Uterus (tissue), 4 donors: ENCODE measurements at places on chromosomes 6 and 20.
A peak's percentile ranks its signal among the peaks of the same experiment; 100 is the strongest.

GRCh38 chr6:157535340-157536222 is 154.6 kb downstream of the ZDHHC14 start:
- H3K4me1 ChIP-seq = no peaks in the 10 kb centered on the region
- no peaks in the 10 kb centered on the region for H3K36me3 ChIP-seq
- no peaks in the 10 kb centered on the region for H3K27me3 ChIP-seq
- no peak overlapping the region for H3K4me3 ChIP-seq

DNA sequence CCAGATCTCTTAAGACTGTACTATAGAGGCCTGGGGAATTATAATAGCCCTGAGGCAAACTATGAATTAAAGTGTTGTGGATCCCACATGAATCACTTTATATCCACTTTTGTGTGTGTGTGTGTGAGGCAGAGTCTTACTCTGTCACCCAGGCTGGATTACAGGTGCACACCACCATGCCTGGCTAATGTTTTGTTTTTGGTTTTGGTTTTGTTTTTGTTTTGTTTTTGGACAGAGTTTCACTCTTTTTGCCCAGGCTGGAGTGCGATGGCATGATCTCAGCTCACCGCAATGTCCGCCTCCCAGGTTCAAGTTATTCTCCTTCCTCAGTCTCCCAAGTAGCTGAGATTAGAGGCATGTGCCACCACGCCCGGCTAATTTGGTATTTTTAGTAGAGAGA is 32.2 kb upstream of the MICB start:
- H3K36me3 ChIP-seq = no peaks in the 10 kb centered on the region
- no peaks in the 10 kb centered on the region for H3K4me1 ChIP-seq
- no peak for DNase-seq
- no peak overlapping the region for H3K27ac ChIP-seq
- no peak overlapping the region for H3K4me3 ChIP-seq

- no peak for DNase-seq
- no peak overlapping the region for H3K27ac ChIP-seq
- H3K36me3 ChIP-seq = no peaks in the 10 kb centered on the region
- H3K4me3 ChIP-seq = no peak overlapping the region
These were observed 71.1 kb downstream of the TOX2 start for GRCh38 chr20:43985608-43986316.

DNA sequence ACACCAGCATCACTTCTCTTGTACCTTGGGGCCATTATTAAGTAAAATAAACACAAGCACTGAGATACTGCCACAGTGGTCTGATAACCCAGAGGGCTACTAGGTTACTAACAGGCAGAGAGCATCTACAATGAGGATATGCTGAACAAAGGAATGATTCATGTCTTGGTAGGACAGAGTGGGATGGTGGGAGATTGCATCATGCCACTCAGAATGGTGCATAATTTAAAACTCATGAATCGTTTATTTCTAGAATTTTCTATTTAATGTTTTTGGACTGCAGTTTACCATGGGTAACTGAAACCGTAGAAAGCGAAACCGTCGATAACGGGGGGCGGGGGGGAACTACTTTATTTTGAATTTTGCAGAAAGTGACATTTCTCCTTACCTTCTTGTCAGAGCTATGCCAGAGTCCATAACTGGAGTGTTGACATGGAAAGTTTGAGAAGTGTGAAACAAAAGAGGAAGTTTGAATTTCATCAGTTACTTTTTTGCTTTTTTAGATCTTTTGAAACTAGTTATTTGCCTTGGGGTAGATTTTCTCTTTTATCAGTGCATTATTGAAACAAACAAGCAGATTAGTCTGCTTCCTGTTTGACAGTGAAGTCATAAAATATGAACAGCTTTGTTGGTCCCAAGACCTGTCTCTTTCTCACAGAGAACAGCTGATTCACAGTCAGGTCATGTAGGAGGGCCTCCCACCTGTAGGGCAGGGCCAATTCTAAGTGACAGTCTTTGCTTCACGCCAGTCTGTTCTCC is 124.9 kb downstream of the KLHL32 start:
- H3K36me3 ChIP-seq = no peaks in the 10 kb centered on the region
- H3K27me3 ChIP-seq = no peaks in the 10 kb centered on the region
- H3K4me1 ChIP-seq = no peaks in the 10 kb centered on the region
- no peak for DNase-seq
- H3K27ac ChIP-seq = no peak overlapping the region

DNA sequence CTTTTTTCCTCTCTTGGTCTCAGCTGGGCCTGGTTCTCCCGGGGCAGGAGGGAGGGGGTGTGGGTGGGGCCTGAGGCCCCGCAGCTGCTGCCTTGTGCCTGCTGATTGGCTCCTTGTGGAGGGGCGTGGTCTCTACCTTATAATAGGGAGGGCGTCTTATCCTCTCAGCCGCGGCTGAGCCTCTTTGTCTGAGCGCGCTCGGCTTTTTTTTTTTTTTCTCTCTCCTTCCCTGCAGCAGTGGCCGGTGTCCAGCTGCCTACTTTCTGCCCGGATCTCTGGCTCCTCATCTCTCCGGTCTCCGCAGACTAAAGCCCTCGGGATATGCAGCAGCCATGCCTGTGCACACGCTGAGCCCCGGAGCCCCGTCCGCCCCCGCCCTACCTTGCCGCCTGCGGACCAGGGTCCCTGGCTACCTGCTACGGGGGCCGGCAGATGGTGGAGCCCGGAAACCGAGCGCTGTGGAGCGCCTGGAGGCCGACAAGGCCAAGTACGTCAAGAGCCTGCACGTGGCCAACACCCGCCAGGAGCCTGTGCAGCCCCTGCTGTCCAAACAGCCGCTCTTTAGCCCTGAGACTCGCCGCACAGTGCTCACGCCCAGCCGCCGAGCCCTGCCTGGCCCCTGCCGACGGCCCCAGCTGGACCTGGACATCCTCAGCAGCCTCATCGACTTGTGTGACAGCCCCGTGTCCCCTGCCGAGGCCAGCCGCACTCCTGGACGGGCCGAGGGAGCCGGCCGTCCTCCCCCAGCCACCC is 11.1 kb downstream of the FAM110A start:
- H3K36me3 ChIP-seq = no peaks in the 10 kb centered on the region
- no peak overlapping the region for H3K27ac ChIP-seq
- DNase-seq = peak; percentile 85
- no peaks in the 10 kb centered on the region for H3K27me3 ChIP-seq
- peak overlapping the region; percentile 30 for H3K4me3 ChIP-seq
- H3K4me1 ChIP-seq = peaks cover 14% of the 10 kb centered on the region

DNA sequence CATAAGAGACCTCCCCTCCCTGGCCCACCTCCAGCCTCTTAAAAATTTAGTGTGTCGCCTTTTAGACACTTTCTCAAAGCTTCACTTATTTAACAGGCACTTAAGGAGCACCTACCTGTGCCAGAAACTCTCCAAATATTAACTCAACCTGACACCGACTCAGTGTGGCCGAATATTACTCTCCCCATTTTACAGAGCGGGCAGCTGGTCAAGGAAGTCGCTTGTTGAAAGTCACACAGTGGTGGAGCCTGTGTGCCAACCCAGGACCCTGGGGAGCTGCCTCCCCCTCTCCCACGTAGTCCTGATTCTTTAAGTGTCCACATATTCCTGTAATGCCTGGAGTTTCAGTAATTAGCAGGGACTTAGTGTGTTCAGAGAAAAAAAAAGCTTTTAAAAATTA is 1.0 kb upstream of the PMEPA1 start:
- H3K27ac ChIP-seq = peak overlapping the region; percentile 87
- no peak for DNase-seq
- H3K4me1 ChIP-seq = peaks cover 4% of the 10 kb centered on the region
- peak overlapping the region; percentile 68 for H3K4me3 ChIP-seq
- no peaks in the 10 kb centered on the region for H3K27me3 ChIP-seq

GRCh38 chr6:129894921-129895320 is 33.8 kb upstream of the TMEM244 start:
- no peak overlapping the region for H3K27ac ChIP-seq
- H3K36me3 ChIP-seq = no peaks in the 10 kb centered on the region
- no peak for DNase-seq
- H3K27me3 ChIP-seq = no peaks in the 10 kb centered on the region
- H3K4me1 ChIP-seq = no peaks in the 10 kb centered on the region

DNA sequence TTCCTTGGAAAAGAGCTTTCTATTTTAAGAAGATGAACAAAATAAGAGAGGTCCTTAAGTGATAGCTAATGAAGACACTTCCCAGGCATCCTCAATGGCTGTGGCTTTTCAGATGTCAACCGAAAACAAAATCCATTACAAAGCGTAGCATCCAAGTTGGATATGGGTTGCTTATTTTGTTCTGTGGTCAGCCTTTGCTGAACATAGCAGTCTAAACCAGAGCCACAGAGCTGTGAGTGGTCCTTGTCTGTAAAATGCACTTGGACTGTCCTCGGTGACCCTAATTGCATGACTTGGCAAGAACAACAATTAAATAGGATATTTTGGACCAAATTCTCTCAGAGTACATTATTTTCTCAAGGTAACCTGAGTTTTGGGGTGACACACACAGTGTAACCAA is 10.4 kb upstream of the BFSP1 start:
- DNase-seq = no peak
- no peak overlapping the region for H3K4me3 ChIP-seq
- peak overlapping the region; percentile 83 for H3K27ac ChIP-seq
- H3K27me3 ChIP-seq = no peaks in the 10 kb centered on the region

GRCh38 chr6:53496797-53497375 is 48.0 kb downstream of the GCLC start:
- DNase-seq = no peak
- no peak overlapping the region for H3K27ac ChIP-seq
- no peaks in the 10 kb centered on the region for H3K27me3 ChIP-seq
- no peak overlapping the region for H3K4me3 ChIP-seq
- H3K36me3 ChIP-seq = no peaks in the 10 kb centered on the region

DNA sequence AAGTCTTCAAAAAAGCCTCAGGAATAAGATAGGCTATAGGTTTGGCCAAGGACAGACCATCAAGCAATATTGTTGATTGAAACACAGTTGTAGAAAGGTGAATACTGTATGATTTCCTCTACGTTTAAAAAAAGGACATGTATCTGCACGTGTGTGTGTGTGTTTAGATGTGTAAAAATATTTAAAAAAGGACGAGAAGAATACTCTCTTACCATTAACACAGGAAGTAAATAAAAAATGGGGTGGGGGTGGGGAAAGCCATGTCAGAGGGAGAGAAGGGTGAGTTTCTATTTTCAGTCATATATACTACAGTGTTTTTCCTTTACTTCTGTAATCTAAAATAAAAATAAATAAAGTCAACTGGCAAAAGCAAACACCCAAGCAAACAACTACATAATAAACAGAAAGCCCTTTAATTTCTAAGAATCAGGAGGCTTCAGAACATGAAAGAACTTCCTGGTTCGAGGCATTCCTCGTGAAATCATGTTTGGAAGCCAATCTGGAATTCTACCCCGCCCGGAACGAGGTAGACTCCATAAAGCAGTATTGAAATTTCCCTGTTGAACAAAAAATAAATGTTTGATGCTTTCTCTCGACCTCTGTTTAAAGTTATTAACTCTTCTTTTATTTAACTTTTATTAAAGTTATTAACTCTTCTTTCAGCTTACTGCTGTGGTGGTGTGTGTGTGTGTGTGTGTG is 158.1 kb upstream of the ZNF217 start:
- no peak for DNase-seq
- no peaks in the 10 kb centered on the region for H3K4me1 ChIP-seq
- no peaks in the 10 kb centered on the region for H3K36me3 ChIP-seq
- H3K27ac ChIP-seq = peak overlapping the region; percentile 56

DNA sequence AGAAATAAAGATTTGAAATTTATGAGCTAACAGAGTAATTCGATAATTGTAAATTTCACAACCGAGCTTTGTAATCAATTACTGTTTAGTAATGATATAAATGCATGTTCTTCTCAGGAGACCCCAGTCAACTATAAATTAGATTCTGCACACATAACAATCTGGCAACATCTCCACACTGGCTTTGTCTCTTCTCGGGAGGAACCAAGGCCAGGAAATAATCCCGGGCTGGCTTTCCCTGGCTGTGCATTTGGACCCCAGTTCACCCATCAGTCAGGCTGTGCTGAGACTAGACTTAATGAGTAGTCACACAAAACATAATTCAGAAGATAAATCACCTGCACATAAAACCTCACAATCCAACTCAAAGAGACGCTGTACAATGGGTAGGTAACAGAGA is 65.5 kb downstream of the PTPRT start:
- DNase-seq = no peak
- no peaks in the 10 kb centered on the region for H3K27me3 ChIP-seq
- H3K4me1 ChIP-seq = no peaks in the 10 kb centered on the region

DNA sequence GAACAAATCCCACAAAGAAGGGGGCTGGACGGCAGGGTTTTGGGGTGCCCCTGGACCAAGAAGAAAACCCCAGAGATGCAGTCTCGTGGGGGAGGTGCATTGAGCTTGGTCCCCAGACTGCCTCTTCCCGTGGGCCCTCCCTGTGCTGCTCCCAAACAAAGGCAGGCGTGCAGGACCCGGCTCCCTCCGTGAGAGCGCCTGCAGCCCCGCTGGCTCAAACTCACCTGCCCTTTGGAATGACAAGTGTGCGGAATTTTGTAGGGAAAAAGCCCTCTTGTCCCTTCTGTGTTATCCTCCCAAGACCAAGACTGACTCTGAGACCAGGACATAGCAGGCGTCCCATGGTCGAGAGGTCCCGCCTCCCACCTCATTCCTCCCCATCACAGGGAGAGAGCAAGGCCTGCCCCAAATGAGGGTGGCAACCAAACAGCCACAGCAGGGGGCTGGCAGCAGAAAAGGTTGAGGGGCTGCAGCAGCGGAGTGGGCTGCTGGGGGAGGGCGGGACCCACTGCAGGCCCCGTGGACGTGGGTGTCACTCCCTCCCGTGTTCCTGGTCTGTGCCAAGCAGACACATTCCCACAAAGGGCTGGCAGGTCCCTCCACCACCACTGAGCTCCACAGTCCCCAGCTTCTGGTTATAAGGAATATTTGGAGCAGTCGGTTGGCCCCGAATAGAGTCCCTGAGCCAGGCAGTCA is 5.6 kb upstream of the FRMD1 start:
- no peaks in the 10 kb centered on the region for H3K36me3 ChIP-seq
- H3K27me3 ChIP-seq = no peaks in the 10 kb centered on the region
- H3K27ac ChIP-seq = no peak overlapping the region
- no peaks in the 10 kb centered on the region for H3K4me1 ChIP-seq
- no peak for DNase-seq

GRCh38 chr6:159212028-159212427 is 42.8 kb downstream of the FNDC1 start:
- H3K27ac ChIP-seq = no peak overlapping the region
- H3K4me1 ChIP-seq = no peaks in the 10 kb centered on the region
- DNase-seq = no peak
- no peaks in the 10 kb centered on the region for H3K36me3 ChIP-seq
- no peaks in the 10 kb centered on the region for H3K27me3 ChIP-seq

GRCh38 chr6:33836806-33837469 is 33.1 kb upstream of the MLN start:
- DNase-seq = no peak
- H3K36me3 ChIP-seq = no peaks in the 10 kb centered on the region
- H3K27ac ChIP-seq = no peak overlapping the region
- H3K27me3 ChIP-seq = no peaks in the 10 kb centered on the region

GRCh38 chr20:10332656-10333415 is 101.2 kb downstream of the MKKS start:
- no peak overlapping the region for H3K4me3 ChIP-seq
- no peak overlapping the region for H3K27ac ChIP-seq
- H3K27me3 ChIP-seq = no peaks in the 10 kb centered on the region
- no peaks in the 10 kb centered on the region for H3K36me3 ChIP-seq
- DNase-seq = no peak

GRCh38 chr6:44084231-44085014 is 42.8 kb downstream of the MRPL14 start:
- H3K4me1 ChIP-seq = no peaks in the 10 kb centered on the region
- H3K27me3 ChIP-seq = no peaks in the 10 kb centered on the region
- H3K4me3 ChIP-seq = no peak overlapping the region
- H3K27ac ChIP-seq = no peak overlapping the region
- no peaks in the 10 kb centered on the region for H3K36me3 ChIP-seq

- H3K36me3 ChIP-seq = no peaks in the 10 kb centered on the region
- no peak for DNase-seq
- no peak overlapping the region for H3K27ac ChIP-seq
These were observed 5.6 kb downstream of the NXT1 start for GRCh38 chr20:23356203-23356602.

- no peaks in the 10 kb centered on the region for H3K27me3 ChIP-seq
- DNase-seq = no peak
- H3K27ac ChIP-seq = no peak overlapping the region
These were observed 471.3 kb downstream of the C6orf118 start for GRCh38 chr6:164838068-164838615.
